ENCODE measurements at places on chromosomes 5 and 9.

- peak; percentile 18 for DNase-seq
Measured at GRCh38 chr5:670396-671270, 22.5 kb downstream of the TPPP start.

DNA sequence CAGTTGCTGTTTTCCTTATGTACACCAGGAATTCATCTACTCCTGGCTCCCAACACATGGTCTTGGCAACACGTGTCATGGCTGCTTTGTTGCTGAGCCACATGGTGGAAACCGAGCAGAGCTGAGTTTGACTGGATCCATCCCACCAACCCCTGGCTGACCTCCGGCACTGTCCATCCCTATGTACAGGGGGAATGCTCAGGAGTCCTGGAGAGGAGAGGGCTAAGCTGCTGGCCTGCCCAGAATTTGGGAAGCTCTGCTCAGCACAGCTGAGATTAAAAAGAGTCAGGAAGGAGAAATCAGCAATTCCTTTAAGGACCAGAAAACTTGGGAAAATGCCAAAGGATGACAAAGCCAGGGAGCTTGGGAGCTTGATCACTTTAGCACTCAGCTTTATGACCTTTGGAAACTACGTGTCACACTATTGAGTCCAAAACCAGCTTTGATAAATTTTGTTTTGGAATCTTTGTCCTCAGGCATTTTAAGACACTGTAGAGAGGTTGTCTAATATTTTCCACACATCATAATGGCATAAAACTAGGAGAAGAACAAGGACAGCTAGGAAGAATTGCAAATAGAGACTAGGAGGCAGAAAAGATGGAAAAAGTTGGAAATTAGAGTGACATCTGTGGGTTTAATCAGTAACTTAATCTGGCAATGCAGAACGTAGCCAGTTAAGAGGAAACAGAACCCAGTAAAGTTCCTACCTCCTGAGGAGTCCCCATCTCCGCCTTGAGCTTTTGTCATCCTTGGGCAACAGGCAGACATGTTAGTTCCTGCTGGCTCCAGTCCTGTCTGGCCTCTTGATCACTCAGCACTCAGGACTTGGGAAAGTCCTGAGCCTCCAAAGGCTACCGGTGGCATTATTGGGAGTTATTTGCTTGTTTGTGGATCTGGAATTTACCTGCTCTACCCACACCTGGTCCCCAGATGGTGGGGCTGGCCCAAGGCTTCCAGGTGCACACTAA, 62.5 kb upstream of the PLPP1 start:
- no peak for DNase-seq

DNA sequence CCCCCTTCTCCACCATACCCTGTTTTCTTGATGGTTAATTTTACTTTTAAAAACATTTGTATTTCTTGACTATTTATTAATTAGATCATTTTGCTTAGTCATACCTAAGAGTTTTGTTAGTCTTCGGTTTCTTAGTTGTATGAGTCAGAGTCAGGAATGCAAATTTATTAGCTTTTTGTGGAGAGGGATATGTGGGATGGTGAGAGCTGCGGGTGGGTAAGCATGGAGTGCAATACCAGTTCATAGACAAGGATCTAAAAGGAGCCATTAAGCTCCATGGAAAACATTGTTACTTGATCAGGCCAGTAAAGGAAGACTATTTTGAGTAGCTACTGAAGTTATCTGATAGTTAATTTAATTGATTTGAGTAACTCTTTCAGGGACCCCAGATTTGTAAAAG, 77.5 kb downstream of the ZSWIM6 start:
- DNase-seq: no peak

GRCh38 chr5:150458802-150459557, 9.4 kb upstream of the RPS14 start:
- DNase-seq: peak; percentile 92
